ENCODE measurements at places on chromosomes 1 and 21.

DNA sequence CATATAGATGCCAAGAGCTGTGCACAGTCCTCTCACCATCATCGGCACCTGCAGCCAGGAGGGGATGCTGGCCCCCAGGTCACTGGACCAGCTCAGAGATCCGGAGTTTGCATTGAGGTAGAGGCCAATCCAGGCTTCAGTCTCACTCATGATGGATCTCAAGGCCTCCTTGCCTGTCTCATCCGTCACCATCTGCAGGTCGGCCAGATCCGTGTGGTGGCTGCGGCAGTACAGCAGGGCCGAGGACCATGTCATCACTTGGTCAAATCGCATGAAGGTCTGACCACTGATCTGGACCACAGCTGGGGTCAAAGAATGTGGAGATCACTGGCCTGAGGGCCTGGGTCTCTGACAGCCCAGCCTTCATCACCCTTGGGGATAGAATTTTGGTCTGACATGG lies 6.6 kb downstream of the CLEC20A start:
- DNase-seq = no peak

DNA sequence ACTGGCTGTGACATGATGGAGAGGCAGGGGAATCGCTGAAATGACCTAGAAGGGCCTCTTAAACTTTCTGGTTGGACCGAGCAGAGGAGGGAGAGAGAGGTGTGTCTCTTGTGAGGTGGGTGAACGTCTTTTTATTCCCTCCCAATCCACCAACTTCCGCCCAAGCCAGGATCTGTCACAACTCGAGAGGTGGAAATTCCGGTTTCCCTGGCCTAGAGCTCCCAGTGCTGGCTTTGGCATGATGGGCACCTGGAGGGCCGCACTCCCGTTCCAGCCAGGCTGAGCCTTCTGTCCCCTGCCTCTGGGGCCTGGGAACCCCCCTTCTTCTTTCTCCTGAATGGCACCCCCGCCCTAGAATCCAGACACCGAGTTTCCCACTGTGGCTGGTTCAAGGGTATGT lies at the start of gene SEMA4A:
Gene SEMA4A, plus strand, starts transcription at position 224 of the 400 bp plus-strand sequence. CDS start 994 bp downstream, outside the sequence.
- no peak for DNase-seq

GRCh38 chr1:58266242-58266641 lies 280.3 kb downstream of the OMA1 start:
- DNase-seq = no peak

GRCh38 chr1:53047737-53048736 lies 14.0 kb upstream of the PODN start:
- no peak for DNase-seq

DNA sequence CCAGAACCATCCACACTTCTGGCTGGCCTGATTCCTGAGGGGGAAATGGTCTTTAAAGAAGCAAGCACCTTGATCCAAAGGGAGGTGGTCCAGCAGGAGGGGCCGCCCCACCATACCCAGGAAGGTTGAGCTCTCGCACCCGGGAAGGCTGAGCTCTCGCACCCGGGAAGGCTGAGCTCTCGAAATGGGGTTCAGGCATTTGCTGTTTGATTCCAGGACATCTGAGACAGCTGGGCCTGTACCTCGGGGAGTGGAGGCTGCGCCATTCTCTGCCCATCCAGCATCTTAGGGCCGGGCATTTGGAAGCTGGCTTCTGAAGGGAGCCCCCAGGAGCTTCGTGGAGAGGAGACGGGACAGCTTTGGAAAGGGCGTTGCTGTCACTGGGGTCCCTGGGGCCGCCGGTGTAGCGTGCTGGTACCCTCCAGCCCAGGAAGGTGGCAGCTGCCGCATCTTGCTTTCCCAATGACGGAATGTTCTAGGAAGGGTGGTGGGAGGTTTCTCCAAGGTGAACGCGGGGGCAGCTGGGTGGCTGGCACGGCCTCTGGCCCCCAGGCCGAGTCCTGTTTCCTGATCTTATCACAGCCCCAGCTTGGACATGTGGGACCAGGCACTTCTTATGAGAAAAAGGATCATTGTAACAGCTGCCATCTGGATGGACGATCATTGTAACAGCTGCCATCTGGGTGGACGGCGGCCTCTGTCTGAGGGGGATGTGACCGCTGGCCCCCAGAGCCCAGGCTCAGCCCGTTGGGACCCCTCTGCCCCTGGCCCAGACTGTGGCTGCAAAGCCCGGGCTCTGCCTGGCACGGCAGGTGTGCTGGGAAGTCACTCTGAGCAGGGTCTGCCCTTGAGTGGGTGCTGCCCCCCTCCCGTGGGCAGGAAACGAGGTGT lies 61.6 kb downstream of the COL18A1 start:
- DNase-seq = no peak
